Stimulated activated CD4-positive, alpha-beta T cell treated with anti-CD3 and anti-CD28 coated beads, TNF-alpha, amount 100 ng/mL, for 24 hours (primary cell): ENCODE measurements at places on chromosomes 11 and 22.

- no peak for DNase-seq
These were observed 3.6 kb upstream of the CSNK1E start for GRCh38 chr22:38320605-38321402.

DNA sequence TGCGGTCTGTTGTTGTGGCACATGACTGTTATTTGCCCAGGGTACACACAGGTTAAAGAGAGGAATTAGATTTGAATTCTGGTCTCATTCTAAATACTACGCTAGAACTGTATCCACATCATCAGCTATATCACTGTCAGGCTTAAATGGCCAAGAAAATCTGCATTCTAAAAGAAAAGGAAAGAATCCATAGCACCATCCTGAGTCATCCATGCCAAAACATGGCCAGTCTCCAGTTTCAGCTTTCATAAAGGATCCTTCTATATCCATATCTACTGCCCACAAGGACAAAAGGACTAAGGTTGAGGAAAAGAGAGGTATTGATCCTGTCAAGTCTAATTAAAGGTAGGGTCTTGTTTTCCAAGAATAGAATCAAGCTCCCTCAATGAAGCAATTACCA lies 73.6 kb upstream of the GDPD4 start:
- DNase-seq: no peak

- DNase-seq: no peak
These were observed 39.6 kb downstream of the BTBD10 start for GRCh38 chr11:13423372-13423771.

DNA sequence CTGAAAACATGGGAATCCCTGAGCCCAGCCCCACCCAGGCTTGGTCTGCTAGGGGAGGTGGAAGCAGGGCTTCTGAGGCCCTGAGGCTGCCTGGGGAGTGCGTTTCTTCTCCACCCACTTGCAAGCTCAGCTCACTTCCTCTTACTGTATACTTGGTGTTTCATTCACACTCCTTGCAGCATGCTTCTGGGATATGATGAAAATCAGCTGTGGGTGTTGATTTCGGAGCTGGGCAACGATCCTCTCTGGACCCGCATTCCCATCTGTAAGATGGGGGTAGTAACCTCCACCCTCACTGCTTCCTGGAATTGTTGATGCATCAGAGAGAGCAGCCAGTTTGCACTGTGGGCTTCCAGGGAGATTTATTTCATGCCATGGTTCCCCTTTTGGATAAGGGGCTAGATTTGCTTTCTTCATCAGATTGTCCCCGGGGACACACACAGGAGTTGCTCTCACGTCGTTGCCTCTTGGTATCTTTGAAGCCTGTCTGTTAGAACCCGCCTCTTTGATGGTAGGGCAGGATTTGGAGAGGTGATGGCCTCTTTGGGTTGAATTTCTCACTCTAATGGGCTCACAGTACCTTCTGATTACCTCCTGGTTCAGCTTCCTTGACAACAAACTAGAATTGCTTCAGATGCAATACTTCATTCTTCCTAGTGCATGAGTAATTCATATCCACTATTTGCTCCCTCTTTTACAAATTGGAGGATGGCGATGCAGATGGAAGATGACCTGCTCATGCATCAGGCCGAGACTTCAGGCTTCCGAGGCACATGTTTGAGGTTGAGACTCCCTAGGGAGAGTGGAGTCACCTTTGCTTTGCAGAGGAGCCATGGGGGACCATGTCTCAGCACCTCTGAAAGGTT lies 40.4 kb downstream of the BCR start:
- no peak for DNase-seq
